ENCODE measurements at places on chromosomes 16 and 17.

DNA sequence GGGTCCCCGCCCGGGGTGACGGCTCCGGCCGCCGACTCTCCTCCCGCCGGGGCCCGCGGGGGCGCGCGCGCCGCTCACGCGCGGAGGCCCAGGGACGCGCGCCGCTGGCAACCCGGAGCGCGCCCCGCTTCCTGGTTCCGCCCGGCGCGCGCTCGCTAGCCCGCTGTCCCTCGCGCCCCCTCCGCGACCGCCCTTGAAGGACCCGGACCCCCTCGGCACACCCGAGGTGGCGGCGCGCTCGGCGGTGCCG, at the start of gene STAT5B:
TSS of gene STAT5B (minus strand) at position 33 of the 250 bp plus-strand sequence. CDS start 44,264 bp downstream, outside the sequence.
- no peak for DNase-seq
- peak within 1 kb of the TSS; percentile 95 for H3K27ac ChIP-seq
- peak within 1 kb of the TSS; percentile 94 for H3K4me3 ChIP-seq
- H3K36me3 ChIP-seq, result no peaks in the 10 kb centered on the region
- H3K27me3 ChIP-seq, result no peaks in the 10 kb centered on the region

GRCh38 chr17:20270369-20270768, 197.0 kb downstream of the LGALS9B start:
- H3K27me3 ChIP-seq, result no peaks in the 10 kb centered on the region
- no peaks in the 10 kb centered on the region for H3K4me1 ChIP-seq
- no peak for DNase-seq
- H3K4me3 ChIP-seq, result no peak overlapping the region

- H3K36me3 ChIP-seq, result peaks cover 24% of the 10 kb centered on the region
- peak overlapping the region; percentile 79 for H3K4me3 ChIP-seq
- no peak for DNase-seq
- no peaks in the 10 kb centered on the region for H3K27me3 ChIP-seq
- peaks cover 20% of the 10 kb centered on the region for H3K4me1 ChIP-seq
Measured at GRCh38 chr17:14070344-14070984, 1.2 kb downstream of the COX10 start.

GRCh38 chr17:3029213-3029913, 34.0 kb downstream of the OR1D5 start:
- H3K27me3 ChIP-seq, result no peaks in the 10 kb centered on the region
- peak overlapping the region; percentile 40 for H3K27ac ChIP-seq
- H3K36me3 ChIP-seq, result peaks cover 45% of the 10 kb centered on the region
- DNase-seq, result no peak

- H3K27me3 ChIP-seq, result no peaks in the 10 kb centered on the region
- no peak for DNase-seq
- H3K4me1 ChIP-seq, result peaks cover 8% of the 10 kb centered on the region
- H3K4me3 ChIP-seq, result no peak overlapping the region
- no peak overlapping the region for H3K27ac ChIP-seq
Measured at GRCh38 chr16:54425681-54426552, 139.3 kb upstream of the IRX3 start.

DNA sequence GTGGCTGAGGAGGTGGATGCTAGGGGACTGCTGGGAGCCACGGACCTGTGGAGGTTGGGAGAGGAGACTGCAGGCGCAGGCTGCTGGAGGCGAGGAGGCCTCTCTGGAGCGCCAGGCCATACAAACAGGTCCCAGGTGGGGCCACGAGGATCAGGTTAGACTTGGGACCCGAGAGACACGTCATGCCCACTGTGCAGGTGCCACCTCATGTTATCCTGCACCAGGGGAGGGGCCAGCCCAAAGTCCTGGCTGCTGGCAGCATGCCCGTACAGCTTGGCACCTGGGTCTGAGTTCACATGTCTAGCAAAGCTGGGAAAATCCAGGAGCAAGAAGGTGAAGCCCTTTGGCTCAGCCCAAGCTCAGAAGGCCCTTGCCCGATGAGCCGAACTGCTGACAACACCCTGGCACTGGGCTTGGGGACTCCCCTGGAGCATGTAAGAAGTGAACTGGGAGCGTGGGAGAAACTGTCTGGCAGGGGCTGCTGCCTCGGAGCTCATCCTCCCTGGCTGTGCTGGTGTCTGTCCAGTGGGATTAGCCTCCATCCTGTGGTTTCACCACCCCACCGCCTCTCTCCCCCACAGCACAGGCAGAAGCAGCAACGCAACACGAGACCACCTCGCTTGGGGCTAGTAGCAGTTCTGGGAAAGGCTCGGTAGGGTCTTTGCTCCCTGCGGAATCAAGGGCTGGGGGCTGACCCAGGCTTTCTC, 5.3 kb downstream of the ARHGDIA start:
- peak overlapping the region; percentile 100 for H3K27ac ChIP-seq
- peaks cover 53% of the 10 kb centered on the region for H3K36me3 ChIP-seq
- no peak for DNase-seq
- H3K4me3 ChIP-seq, result no peak overlapping the region

- H3K27me3 ChIP-seq, result no peaks in the 10 kb centered on the region
- no peak overlapping the region for H3K4me3 ChIP-seq
- no peaks in the 10 kb centered on the region for H3K4me1 ChIP-seq
Measured at GRCh38 chr17:8870406-8871040, 3.0 kb upstream of the PIK3R6 start.

- H3K27ac ChIP-seq, result no peak overlapping the region
- peaks cover 100% of the 10 kb centered on the region for H3K36me3 ChIP-seq
- H3K4me3 ChIP-seq, result no peak overlapping the region
- H3K27me3 ChIP-seq, result no peaks in the 10 kb centered on the region
Measured at GRCh38 chr17:56891751-56892150, 22.1 kb downstream of the TRIM25 start.

DNA sequence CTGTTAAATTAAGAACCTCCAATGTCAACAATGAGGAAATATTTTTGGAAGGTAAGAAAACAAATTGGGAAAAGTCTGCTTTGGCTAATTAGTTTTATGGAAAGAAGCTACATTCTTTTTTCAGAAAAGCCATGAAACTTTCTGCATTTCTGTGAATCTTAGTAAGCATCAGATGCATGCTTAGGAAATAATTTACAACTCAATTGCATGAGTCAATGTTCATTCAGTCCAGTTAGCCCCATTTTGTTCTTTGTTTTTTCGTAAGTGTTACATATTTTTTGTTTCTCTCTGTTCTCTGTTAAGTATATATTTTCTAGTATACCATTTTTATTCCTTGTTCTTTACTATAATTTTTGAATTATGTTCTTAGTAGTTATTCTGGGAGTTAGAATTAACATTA, 195.2 kb upstream of the KIF2B start:
- no peak overlapping the region for H3K27ac ChIP-seq
- H3K4me3 ChIP-seq, result no peak overlapping the region
- DNase-seq, result no peak
- no peaks in the 10 kb centered on the region for H3K27me3 ChIP-seq
- H3K4me1 ChIP-seq, result no peaks in the 10 kb centered on the region
- no peaks in the 10 kb centered on the region for H3K36me3 ChIP-seq

- H3K27me3 ChIP-seq, result no peaks in the 10 kb centered on the region
- H3K27ac ChIP-seq, result no peak overlapping the region
- H3K36me3 ChIP-seq, result no peaks in the 10 kb centered on the region
- H3K4me1 ChIP-seq, result no peaks in the 10 kb centered on the region
- no peak for DNase-seq
Measured at GRCh38 chr16:25868106-25868505, 176.3 kb downstream of the HS3ST4 start.

GRCh38 chr17:69709441-69709840, 294.9 kb downstream of the MAP2K6 start:
- no peaks in the 10 kb centered on the region for H3K27me3 ChIP-seq
- no peak overlapping the region for H3K27ac ChIP-seq
- H3K4me1 ChIP-seq, result no peaks in the 10 kb centered on the region

DNA sequence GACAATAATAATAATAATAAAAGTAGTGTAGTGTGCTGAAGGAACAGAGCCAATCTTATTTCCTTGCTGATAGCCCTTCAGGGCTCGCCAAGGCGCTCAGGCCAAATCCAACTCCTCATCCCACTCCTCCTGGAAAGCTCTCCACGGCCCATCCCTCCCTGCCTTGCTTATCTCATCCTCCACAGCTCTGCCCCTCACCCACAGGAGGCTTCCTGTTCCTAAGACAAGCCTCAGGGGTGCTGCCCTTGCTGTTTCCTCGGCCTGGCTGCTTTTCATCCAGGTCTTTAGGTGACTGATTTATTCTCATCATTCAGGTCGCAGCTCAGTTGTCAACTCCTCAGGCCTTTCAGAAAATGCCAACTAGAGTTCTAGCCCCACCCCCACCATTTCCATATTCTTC, 11.2 kb downstream of the GTF3C1 start:
- DNase-seq, result no peak
- peaks cover 40% of the 10 kb centered on the region for H3K36me3 ChIP-seq
- H3K4me3 ChIP-seq, result no peak overlapping the region
- no peaks in the 10 kb centered on the region for H3K27me3 ChIP-seq
- H3K27ac ChIP-seq, result no peak overlapping the region

DNA sequence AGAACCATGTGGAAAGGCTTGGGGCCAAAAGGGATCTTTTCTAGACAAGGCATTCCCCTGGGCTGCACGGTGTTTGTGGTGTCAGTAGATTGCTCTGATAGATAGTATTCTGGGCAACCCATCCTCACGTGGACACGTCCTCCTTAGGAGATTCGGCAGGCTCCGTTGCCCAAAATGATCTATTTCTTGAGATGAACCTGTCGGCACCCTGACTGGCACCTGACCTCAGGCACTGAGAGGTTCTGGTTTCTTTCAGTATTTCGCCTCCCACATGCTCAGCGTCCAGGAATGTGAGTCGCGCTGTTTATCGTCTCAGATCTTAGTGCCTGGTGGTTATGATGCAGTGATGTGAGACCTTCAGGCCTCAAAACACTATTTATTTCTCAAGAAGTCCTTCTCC, 89.7 kb downstream of the MARCHF10 start:
- no peaks in the 10 kb centered on the region for H3K36me3 ChIP-seq
- no peaks in the 10 kb centered on the region for H3K4me1 ChIP-seq
- no peak for DNase-seq
- H3K4me3 ChIP-seq, result no peak overlapping the region

- no peaks in the 10 kb centered on the region for H3K27me3 ChIP-seq
- no peaks in the 10 kb centered on the region for H3K4me1 ChIP-seq
- H3K36me3 ChIP-seq, result no peaks in the 10 kb centered on the region
- DNase-seq, result no peak
- H3K4me3 ChIP-seq, result no peak overlapping the region
Measured at GRCh38 chr16:7400117-7400890, 67.7 kb downstream of the RBFOX1 start.

- no peak overlapping the region for H3K27ac ChIP-seq
- no peaks in the 10 kb centered on the region for H3K4me1 ChIP-seq
- no peaks in the 10 kb centered on the region for H3K27me3 ChIP-seq
- DNase-seq, result no peak
- H3K4me3 ChIP-seq, result no peak overlapping the region
Measured at GRCh38 chr17:69869667-69870066, 205.4 kb upstream of the KCNJ16 start.

DNA sequence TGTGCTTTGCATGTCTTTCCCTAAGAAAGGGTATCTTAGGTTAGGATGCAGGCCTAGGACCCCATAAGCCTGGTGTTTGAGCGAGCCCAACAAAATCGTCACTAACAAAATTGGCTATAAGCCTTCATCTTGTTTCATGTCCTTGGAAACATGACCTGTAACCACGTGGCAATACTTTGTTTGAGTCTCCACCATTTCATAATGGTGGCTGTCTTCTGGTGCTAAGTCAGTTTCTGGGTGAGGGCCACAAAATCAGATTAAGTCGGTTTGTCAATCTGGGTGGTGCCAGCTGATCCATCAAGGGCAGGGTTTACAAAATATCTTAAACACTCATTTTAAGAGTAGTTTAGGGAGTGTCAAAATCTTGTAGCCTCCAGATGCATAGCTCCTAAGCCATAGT, 33.0 kb downstream of the C16orf54 start:
- H3K4me3 ChIP-seq, result no peak overlapping the region
- no peaks in the 10 kb centered on the region for H3K36me3 ChIP-seq
- no peak for DNase-seq

DNA sequence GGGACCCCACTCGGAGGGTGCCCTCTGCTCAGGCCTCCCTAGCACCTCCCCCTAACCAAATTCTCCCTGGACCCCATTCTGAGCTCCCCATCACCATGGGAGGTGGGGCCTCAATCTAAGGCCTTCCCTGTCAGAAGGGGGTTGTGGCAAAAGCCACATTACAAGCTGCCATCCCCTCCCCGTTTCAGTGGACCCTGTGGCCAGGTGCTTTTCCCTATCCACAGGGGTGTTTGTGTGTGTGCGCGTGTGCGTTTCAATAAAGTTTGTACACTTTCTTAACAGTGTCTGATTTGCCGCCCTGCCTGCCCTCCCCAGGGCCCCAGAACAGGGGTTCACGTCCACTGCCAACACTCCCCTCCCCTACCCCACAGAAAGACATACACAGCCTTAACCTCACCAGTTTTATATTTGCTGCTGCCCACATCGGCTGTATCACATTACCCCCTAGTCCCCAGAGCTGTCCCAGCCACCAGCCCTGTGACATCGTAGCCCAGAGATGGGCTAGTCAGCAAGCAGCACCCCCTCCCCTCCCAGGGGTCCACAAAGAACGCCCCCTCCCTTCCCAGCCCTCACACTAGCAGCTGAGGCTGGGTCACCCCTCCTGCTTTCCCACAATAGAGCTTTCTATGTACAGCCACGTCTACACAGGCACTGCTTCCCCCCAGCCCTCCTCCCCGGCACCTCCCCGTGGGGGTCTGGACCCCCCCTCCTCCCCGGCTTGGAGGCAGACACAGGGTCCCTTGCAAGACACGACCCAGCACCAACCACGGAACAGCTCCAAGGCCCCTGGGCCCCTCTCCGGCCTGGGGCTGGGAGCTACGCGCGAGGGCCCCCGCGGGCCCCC, 7.9 kb downstream of the GRN start:
- no peak for DNase-seq
- H3K4me1 ChIP-seq, result peaks cover 16% of the 10 kb centered on the region
- no peak overlapping the region for H3K4me3 ChIP-seq
- peaks cover 53% of the 10 kb centered on the region for H3K36me3 ChIP-seq
- H3K27ac ChIP-seq, result peak overlapping the region; percentile 10
- H3K27me3 ChIP-seq, result no peaks in the 10 kb centered on the region

DNA sequence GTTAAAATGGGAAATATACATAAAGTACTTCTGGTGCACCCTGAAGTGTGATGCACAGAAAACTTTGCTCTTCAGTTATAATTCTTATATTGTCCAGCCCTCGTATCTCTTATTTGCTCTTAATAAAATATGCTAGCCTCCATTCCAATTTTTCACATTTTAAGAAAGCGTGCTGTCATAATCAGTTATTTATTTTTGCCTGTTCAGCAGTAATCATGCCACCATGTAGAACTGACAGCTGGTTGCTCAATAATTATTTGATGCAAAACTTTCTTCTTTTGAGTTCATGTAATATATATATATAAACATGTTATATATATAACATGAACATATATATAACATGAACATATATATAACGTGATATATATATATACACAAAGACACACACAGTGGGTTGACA, 294.6 kb downstream of the CNTNAP4 start:
- no peaks in the 10 kb centered on the region for H3K27me3 ChIP-seq
- no peak overlapping the region for H3K27ac ChIP-seq
- H3K4me1 ChIP-seq, result no peaks in the 10 kb centered on the region
- H3K4me3 ChIP-seq, result no peak overlapping the region
- no peaks in the 10 kb centered on the region for H3K36me3 ChIP-seq

GRCh38 chr16:17404941-17405689, 65.6 kb downstream of the XYLT1 start:
- H3K27me3 ChIP-seq, result no peaks in the 10 kb centered on the region
- H3K27ac ChIP-seq, result peak overlapping the region; percentile 91
- peaks cover 51% of the 10 kb centered on the region for H3K4me1 ChIP-seq
- no peak for DNase-seq
- H3K4me3 ChIP-seq, result no peak overlapping the region
